ENCODE measurements at places on chromosomes 16 and 17.

DNA sequence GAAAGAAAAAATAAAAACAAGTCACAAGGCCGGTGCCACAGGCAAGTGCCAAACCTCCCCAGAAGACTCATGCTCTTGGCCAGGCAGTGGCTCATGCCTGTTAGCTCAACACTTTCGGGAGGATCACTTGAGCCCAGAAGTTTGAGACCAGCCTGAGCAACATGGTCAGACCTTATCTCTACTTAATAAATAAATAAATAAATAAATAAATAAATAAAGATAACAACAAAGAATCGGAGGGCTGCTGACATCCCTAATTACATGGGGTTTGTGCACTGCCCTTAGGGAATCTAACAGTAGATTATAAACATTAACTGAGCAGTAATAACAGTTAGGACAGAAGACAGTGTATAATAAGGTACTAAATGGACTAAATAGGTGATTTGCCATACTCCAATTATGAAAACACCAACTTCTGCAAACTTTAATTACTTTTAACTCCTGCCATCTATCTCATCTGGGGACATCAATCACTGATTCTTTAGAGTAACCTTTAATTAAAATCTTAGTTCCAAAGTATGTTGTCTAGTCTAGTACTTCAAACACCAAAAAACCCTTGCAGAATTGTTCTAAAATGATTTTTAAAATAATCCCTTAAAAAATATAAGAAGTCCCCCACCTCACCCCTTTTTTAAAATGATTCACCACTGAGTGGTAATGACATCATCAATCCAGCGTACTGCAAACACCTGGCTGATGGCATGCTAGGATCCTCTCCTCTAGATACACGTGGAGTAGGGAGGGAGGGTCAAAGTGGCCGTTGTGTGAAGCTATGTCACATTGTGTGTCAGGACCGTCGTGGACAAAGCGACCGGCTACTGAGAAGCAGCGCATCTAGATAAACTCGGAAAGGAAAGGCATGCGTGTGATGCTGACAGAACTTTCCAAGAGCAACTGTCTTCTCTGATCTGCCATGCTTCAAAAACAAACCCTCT is 28.5 kb downstream of the CYTH1 start:
- DNase-seq: no peak

GRCh38 chr17:77884019-77884418 is 74.5 kb upstream of the TNRC6C start:
- no peak for DNase-seq

- no peak for DNase-seq
Measured at GRCh38 chr16:72753881-72754280, 294.0 kb downstream of the ZFHX3 start.

DNA sequence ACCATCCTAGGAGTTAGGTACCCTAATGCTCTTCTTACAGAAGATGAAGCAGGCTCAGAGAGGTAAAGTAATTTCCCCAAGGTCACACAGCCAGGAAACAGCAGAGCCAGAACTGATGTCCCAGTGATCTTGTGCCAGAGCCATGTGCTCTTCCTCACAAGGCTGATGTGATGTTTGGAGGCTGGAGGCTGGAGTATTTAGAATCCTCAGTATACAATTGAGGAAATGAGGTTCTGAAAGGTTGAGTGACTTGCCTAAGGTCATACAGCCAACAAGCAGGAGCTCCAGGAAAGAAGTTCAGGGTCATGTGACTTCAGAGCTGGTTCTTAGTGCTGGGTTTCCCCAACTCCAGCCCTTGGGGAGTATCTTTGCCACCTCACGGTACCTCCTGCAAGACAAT is 18.5 kb downstream of the ITPRIPL2 start:
- DNase-seq: no peak

- DNase-seq: no peak
Measured at GRCh38 chr17:81154961-81155360, 10.3 kb upstream of the PVALEF start.

GRCh38 chr16:49631187-49632041 is 224.5 kb downstream of the ZNF423 start:
- DNase-seq: no peak

- no peak for DNase-seq
Measured at GRCh38 chr17:9878786-9879525, 26.1 kb downstream of the RCVRN start.

GRCh38 chr16:57113664-57114063 is 21.3 kb downstream of the CPNE2 start:
- no peak for DNase-seq

- no peak for DNase-seq
Measured at GRCh38 chr16:65119435-65119834, 2.4 kb downstream of the CDH11 start.

GRCh38 chr16:75193730-75194444 is 13.1 kb downstream of the CTRB2 start:
- DNase-seq: no peak

DNA sequence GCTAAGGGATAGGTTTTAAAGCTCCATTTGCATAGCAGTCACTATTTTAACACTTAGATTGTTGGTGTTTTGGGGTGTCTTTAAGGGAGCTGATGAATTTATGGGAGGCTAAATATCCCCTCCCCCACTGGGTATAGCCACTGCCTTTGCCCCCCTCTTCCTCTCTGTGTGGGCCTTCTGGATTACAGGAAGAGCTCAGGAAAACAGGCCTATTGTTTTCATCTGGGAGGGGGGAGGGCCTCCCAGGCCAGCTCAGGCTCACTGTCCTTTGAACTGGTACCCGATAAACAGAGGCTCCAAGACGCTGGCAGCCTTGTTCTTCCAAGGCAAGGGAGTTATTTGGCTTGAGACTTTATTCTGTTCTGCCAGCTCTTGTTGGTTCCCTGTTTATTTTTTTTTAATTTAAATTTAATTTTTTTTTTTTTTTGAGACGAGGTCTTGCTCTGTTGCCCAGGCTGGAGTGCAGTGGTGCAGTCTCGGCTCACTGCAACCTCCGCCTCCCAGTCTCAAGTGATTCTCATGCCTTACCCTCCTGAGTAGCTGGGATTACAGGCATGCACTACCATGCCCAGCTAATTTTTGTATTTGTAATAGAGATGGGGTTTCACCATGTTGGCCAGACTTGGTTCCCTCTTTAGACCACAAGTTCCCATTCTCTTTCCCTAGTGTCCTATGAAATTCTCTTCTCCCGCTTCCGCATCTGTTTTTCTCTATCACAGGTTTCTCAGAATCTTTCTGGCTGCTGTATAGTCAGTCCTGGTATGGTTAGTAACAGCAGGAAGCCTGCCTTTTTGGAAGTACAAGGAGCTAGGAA is 25.1 kb downstream of the MINK1 start:
- no peak for DNase-seq

GRCh38 chr16:4381072-4381934 is 9.7 kb downstream of the VASN start:
- no peak for DNase-seq

GRCh38 chr16:84597931-84598351 is 19.9 kb downstream of the COTL1 start:
- no peak for DNase-seq

GRCh38 chr16:53068423-53068833 is 13.6 kb downstream of the CHD9 start:
- no peak for DNase-seq

GRCh38 chr16:47604306-47604705 is 143.2 kb downstream of the PHKB start:
- no peak for DNase-seq

DNA sequence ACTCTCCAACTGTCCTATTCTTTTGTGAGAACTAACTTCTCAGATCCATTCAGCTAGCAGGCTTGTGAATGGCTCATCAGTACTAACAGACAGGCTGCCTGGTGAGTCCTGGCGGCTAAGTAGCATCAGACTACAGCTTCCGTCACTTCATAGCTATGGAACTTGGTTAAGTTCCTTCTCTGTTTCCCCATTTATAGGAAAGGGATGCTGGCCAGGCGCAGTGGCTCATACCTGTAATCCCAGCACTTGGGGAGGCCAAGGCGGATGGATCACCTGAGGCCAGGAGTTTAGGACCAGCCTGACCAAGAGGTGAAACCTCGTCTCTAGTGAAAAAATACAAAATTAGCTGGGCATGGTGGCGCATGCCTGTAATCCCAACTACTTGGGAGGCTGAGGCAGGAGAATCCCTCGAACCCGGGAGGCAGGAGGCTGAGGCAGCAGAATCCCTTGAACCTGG is 49.9 kb upstream of the TANGO6 start:
- no peak for DNase-seq

- no peak for DNase-seq
Measured at GRCh38 chr16:22751685-22752084, 62.3 kb upstream of the HS3ST2 start.

DNA sequence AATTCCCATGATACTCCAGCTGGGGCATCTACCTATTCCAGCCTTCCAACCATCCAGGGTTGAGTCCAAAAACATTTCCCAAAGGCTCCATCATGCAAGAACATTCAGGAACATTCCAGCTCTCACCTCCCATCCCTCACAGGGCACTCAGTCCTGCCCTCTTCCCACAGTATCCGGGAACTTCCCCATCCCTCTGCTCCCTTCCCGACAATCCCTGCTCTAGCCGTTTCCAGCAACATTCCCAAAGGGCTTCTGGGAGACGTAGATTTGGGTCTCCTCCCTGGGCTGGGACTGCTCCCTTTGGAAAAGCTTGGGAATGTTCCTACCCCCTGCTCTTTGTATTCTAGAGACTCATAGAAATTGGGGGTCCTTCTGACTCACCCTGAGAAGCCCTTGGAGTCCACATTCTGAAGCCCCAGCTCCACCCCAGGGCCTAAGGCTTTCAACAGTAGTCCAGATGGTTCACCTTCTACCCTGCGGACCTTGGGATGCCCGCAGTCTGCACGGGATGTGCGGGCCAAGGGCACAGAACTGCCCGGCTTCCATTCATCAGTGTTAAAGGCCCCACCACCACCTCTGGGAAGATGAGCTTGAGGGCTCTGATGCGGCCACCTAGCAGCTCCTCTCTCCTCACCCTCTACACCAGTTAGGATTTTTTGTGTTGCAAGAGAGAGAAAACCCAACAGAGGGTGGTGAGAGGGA is 25.4 kb downstream of the NGFR start:
- DNase-seq: no peak

GRCh38 chr16:22326771-22327445 is 29.7 kb downstream of the POLR3E start:
- no peak for DNase-seq

GRCh38 chr16:57045694-57046381 is 46.5 kb upstream of the CPNE2 start:
- no peak for DNase-seq

GRCh38 chr17:73132085-73132492 is 32.7 kb upstream of the SSTR2 start:
- no peak for DNase-seq

DNA sequence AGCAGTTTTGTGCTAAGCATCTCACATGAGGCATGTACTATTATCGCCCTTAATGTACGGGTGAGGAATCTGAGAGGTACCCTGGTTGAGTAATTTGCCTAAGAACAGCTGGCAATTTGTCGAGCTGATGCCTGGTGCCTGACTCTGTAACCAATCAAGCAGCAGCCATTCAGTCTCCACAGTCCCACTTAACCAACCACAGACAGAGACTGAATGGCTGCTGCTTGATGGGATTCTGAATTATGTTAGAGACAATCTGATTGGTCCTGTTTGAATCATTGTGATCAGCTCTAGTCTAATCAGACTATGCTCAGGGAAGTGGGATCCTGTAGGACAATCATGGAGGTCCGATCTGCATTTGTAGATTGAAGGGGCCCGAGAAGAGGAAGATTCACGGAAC is 447.0 kb downstream of the SHISA9 start:
- no peak for DNase-seq

All from stimulated activated CD4-positive, alpha-beta T cell treated with anti-CD3 and anti-CD28 coated beads, Interleukin-1b, Interleukin-23, amount 100 ng/mL, for 4 hours (primary cell).